ENCODE measurements at places on chromosomes 3 and 15.

- DNase-seq, result no peak
Observed at GRCh38 chr3:129577366-129577765, 29.1 kb downstream of the PLXND1 start.

- DNase-seq, result no peak
Observed at GRCh38 chr3:72748659-72749058, 99.6 kb downstream of the SHQ1 start.

DNA sequence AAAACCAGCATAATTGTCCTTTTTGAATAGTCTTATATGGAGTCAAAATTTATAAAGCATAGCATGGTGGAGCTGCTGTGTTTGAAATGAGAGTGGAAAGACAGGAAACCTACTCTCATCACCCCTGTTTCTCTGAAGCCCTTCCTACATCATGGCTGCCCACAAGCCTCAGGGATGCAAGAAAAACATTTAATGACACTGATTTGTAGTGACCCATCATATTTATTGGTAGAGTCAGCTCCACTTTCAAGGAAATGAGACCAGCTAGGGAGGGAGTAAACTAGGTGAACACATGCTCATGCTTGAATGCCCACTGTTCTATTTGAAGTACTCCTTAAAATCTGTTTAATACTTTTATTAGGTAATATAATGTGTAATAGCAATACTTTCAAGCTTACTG lies 494.3 kb upstream of the KCNMB2 start:
- DNase-seq, result no peak

GRCh38 chr3:17500618-17501017 lies 241.8 kb downstream of the TBC1D5 start:
- no peak for DNase-seq

DNA sequence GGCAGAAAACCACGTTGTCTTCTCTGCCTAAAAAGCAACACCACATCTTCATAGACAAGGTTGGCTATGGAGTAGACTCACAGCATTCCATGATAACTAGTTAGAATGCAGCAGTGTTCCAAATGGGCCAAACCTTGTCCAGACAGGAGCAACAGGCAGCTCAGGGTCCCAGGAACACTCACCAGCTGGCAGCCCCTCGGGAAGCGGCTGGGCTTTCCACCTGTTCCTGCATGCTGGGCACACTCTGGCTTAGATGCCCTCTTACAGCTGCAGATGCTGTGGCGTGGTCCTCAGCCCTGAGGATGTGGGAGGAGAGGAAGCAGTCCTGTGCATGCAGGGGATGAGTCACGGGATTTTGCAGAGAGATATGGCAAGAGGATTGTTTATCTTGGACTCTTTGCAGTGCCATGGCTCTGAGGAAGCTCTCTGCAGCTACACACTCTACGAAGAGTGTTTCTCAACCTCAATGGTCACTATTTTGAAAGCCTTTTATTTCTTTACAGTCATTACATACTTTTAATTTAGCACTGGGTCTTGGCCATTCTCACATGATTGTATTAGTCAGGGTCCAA lies 11.3 kb downstream of the NRROS start:
- DNase-seq, result no peak

DNA sequence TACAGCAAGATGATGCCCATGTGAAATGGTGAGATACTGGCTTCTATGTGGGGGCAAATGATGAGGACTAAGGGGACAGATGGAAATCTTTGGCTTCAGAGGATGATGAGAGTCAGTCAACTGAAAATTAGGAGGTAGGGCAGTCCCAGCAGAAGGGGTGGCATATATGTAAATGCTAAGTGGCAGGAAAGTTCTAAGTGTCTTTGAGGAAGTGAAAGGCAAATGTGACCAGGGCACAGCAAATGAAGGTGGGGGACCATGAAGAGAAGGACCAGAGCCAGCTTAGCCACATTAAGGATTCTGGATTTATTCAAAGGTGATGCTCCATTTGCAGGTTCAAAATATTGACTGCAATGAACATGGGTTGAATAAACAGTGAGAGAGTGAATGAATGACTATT lies 29.2 kb upstream of the LIMD1 start:
- no peak for DNase-seq

- DNase-seq, result no peak
Observed at GRCh38 chr3:185270262-185270955, 16.6 kb upstream of the EHHADH start.

GRCh38 chr3:98564282-98565005 lies 29.0 kb downstream of the CPOX start:
- DNase-seq, result no peak

DNA sequence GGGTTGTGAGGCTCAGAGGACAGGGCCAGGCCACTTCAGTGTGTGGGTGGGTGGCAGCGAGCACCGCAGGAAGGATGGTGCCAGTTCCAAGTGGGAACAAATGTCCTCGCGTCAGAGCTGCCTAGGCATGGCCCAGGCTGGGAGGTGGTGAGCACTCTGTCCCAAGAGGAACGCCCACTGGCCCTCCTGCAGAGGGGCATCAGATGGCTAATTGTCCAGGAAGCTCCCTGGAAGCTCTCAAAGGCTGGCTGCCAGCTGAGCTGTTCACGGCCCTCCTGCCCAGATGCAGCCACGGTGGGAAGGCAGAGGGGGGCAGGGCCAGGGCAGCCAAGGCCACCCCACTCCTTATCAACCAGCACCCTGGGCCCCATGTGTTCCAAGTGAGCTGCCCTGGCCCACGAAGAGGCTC lies 55.2 kb downstream of the IQSEC1 start:
- no peak for DNase-seq

GRCh38 chr15:68939501-68939900 lies 9.2 kb downstream of the SPESP1 start:
- no peak for DNase-seq

DNA sequence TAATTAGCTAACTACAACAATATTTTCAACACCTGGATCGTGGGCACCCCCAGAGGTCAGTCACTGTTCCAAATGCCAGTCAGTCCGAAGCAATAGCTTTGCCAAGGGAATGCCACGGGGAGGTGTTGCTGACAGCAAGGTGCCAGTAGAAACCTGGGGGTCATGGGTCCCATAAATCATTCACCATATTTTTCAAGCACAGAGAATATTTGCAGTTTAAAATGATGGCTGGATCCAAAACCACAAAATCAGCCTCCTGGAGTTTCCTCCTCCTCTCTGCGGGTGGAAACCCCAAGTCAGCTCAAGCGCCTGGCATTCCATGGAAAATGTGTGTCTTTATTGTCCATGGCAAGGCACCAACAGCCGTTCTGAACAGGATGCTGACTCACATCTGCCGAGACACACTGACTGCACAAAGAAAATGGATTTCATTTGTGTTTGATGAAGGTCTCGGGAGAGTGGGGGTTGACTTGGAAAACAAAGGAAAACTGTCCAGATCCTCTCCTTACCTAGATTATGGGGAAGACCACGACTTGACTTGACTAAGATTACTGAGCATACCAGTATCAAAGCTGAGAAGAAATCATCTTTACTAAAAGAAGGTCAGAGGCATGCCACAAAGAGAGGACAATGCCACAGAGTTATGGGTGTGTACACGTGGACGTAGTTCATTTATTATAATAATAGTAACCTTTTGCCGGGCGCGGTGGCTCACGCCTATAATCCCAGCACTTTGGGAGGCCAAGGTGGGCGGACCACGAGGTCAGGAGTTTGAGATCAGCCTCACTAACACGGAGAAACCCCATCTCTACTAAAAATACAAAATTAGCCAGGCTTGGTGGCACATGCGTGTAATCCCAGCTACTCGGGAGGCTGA lies 26.4 kb downstream of the ANXA2 start:
- no peak for DNase-seq

GRCh38 chr3:19898721-19899120 lies 35.3 kb downstream of the EFHB start:
- DNase-seq, result no peak

Data from esophagus squamous epithelium (tissue), 5 donors.